ENCODE measurements at places on chromosomes 7 and 10.

- no peak for DNase-seq
These were observed 71.4 kb downstream of the KCNMA1 start for GRCh38 chr10:77566236-77566635.

DNA sequence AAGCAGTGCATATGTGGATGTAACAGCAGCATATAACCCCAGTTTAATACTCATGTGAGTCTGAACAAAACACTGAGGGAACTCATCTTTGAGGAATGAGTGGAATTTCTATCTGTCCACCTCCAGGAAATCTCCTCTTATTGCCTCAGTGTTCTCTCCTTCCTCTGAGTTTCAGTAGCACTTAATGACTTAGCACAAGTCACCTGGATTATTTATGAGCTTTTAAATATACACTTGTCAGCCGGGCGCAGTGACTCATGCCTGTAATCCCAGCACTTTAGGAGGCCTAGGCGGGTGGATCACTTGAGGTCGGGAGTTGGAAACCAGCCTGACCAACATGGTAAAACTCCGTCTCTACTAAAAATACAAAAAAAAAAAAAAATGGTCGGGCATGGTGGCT, 4.3 kb downstream of the LRRC20 start:
- DNase-seq: peak; percentile 87

DNA sequence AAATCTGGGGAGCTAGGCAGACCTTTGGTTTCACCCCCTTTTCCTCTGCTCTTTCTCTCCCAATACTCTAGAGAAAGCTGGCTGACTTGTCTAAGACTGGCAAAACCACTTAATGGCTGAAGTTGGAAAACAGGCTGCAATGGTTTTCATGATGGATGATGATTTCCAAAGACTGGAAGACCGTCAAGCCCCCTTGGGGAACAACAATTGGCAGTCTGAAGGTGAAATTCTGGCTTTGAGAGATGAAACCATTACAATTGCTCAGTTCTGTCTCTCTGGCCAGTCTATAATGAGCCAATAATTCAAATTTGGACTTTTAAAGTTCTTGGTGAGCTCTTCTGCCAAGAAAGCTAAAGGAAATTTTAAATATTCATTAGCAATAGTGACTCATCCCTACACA, 680.5 kb downstream of the PARD3 start:
- DNase-seq: no peak

- DNase-seq: no peak
These were observed 28.6 kb upstream of the NDST2 start for GRCh38 chr10:73840056-73840402.

DNA sequence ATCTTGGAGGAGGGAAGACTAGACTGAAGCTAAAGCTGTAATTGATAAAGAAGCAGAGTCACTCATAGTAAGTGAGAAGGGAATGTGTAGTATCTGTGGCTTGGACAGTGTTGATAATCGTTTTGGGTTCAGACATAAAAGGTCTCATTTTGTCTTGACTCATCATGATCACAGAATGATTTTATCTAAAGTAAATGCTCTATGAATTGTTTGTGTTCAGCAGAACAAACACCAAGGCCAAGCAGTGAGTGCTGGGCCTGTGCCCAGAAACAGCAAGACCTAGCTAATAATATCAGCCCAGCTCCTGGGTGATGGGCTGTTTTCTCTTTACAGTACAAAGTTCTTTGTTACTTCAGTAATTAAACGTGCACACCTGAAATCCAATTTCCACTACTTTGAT, 26.7 kb upstream of the CD36 start:
- DNase-seq: no peak

DNA sequence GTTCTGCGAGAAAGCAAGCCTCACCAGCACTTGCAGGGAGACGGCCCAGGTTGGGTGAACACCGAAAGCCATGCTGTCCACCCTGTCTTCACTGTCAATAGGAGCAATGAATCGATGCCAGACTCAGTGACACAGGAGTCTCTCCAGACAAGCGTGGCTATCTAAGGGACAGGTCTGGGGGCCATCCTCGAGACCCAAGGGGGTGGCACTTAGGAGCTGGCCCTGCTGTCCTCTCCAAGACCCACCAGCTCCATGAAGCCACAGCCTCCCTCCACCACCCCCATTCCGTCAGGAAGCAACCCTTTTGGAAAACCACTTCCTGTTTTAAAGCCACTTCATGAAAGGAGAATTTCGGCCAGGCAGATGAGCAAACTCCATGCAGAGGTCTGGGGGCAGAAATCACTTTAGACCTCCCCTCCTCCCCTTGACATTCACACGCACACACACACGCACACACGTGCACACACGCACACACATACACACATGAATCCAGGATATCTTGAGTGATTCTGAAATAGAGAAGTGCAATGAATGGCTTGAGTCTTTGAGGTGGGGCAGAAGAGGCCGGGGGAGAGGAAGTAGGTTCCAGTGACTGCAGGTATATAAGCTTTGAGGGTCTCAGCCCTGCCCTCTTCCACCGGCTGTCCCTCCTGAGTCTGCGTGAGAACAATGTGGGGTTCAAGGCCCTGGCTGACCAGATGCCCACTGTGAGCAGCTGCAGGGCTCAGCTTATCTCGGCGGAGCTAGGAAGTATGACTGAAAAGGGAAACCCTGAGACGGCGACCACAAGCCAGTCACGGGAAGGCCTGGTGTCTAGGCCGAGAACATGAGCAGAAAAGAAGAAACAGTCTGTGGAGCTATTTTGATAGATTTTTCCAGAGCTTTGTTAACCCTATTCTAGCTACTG, 25.0 kb downstream of the RGS10 start:
- no peak for DNase-seq

GRCh38 chr10:45461034-45461433, 87.0 kb downstream of the ALOX5 start:
- DNase-seq: no peak

DNA sequence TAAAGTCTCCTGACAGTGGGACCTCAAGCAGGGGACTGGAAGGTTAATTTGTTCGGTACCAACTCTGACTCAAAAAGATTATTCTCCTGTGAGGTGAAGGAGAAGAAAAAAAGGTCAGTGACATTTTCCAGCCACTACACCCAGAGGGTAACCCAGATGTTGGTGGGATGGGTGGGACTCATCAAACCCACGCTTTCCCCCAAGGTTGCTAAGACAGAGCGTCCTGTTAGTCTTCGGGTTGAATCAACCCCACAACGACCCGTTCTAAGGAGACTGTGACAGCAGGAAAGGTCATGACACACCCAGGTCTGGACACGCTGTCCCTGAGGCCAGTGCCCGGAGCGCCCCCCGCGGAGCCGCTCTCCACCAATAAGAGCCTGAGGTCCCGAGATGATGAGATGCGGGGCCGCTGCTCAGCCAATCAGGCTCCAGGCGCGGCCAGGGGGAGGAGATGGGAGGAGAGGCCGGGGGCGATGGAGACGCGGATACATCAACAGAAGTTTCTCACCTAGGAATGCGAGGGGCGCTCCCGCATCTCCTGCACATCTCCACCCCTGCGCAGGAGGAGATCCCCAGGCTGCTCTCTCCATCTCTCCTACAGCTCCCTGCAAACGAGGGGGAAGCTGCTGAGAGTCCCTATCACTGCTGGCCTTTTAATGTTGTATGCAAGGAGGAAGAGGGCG, at the start of gene WNT16:
TSS of gene WNT16 (plus strand) at position 493 of the 683 bp plus-strand sequence. CDS start 293 bp downstream, outside the sequence.
- no peak for DNase-seq

GRCh38 chr7:66255534-66256100, 50.5 kb downstream of the TPST1 start:
- DNase-seq: no peak

- DNase-seq: no peak
These were observed 20.5 kb upstream of the DNAJB12 start for GRCh38 chr10:72375173-72375572.

DNA sequence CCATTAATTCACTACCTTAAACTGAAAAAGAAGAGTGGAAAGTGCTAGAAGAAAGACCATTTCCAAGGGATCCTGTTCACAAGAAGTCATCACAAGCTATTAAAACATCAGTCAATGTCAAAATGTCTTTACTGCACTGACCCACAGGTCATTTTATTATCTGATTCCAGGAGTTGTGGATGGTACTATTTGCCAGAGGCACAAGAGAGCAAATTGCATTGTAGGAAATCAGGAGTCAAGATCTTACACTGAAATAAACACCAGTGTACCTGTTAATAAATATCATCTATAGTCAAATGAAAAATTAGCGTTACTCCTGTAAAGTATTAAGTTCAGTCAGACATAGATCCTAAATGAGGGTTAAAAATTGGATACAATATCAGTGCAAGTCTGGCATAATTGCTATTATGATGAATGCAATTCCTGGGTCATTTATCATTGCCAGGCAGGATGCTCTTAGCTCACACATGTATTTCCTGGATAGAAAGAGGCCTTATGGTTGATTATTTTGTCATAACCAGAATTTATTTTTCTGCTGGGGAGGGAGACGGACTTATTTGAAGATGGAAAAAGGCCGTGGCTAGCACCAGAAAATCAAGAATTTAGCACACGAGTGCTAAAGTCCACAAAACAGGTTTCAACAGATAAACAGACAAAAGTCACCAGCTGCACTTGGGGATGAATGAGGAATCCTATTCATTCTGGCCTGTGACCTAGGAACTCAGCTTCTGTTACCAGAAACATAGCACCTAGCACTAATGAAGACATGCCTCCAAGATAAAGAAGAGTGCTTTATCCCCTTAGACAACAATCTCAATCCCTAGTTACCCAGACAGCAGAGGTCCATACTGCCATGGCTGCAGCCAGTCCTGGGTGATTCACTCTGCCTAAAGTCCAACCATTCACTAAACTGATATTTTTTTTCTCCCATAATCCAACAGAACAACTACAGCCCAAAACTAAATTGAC, 683.1 kb upstream of the POM121L12 start:
- DNase-seq: no peak

DNA sequence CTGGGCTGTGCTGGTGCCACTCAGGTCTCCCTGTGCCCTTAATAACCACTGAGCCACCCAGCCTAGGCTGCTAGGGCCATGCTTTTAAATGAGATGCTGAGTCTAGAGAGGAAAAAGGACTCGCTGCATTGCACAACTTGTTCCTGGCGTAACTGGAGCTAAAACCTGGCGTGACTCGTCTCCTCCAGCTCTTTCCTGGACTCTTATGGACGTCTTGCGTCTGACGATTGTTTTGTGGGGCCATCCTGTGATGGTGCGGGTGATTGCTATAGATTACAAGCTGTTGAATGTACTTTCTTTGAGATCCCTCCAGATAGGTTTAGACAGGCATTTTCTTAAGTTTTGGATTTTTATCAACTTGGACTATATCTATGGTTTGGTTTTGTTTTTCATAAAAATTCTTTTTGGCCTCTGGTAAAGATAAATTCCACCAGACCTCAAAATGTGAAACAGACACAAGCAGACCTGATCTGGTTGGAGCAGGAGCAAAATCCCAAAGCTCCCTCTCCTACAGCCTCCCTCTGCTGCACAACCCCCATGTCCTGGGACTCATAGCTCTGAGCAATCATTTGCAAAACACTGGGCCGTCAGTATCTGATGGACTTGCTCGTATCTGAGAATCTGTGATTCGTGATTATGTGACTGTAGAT, 230.3 kb downstream of the ARHGAP12 start:
- no peak for DNase-seq

- DNase-seq: no peak
These were observed 835 bp downstream of the COMMD3 start for GRCh38 chr10:22317076-22317370.

GRCh38 chr10:68599771-68600040, 39.6 kb downstream of the TET1 start:
- no peak for DNase-seq

DNA sequence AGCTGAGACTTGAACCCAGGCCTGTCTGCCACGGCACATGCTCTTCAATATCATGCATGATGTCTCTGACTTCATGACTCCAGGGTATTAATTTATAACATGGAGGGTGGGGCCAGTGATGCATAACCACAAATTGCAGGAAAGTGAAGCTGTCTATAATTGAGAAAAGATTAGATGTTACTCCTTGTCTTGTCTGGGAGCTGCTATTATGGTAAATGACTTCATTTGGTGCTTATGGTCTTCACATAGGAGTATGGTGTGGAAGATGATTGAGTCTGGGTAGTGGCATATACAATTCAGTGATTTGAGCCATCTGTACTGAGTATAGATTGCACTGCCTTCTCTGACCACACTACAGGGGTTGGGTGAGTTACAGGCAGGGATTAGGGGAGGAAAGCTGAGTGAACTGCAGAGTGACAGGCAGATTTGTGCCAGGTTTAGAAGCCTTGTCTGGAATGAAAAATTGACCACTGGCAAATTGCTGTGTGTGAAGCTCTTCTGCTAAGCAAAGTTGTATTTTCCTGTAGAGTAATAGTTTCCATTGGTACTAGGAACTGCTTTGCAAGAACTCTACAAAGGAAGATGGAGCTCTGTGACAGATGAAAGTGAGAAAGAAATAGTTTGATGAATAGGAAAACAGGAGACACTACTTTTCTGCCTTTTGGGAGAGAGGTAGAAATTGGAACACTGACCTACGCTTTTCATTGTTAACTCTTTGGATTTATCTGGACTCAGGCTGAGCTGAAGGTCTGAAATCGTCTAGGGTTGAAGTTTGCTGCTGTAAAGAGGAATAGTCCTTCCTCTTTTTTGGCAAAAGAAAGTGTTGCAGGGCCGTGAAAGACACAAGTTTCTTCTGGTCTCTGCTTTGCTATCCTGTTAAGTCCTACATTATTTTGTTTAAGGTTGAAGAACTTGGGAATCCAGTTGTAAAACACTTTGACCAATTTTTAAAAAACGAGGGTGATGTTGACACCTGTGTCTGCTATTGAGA, 2.7 kb downstream of the SND1 start:
- no peak for DNase-seq

- DNase-seq: no peak
These were observed 111.0 kb downstream of the LMBR1 start for GRCh38 chr7:156781972-156782371.

GRCh38 chr10:16381083-16381482, 55.7 kb upstream of the PTER start:
- DNase-seq: no peak

- DNase-seq: no peak
These were observed 72.5 kb upstream of the UCN3 start for GRCh38 chr10:5292196-5292735.

DNA sequence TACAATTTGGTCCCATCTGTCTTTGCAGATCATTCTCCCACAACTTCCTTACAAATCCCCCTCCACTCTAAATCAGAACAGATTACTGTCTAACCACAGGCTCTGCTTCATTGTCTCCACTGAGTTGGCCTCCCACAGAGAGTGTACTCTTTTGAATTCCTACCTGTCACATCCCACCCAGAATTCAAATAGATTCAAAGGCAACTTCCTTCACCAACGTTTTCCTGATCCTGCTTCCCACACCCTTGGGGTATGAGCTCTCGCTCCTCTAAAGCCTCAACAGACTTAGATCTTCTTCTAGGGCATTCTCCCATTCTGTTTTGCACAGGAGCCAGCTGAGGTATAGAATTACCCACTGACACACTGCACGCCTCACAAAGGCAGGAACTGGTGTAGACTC, 197.8 kb upstream of the CDCA7L start:
- no peak for DNase-seq

- DNase-seq: no peak
These were observed 16.5 kb downstream of the ABCC2 start for GRCh38 chr10:99798920-99799319.

GRCh38 chr7:42722716-42723115, 189.2 kb downstream of the C7orf25 start:
- DNase-seq: no peak
